ENCODE measurements at places on chromosomes 2 and 18.

DNA sequence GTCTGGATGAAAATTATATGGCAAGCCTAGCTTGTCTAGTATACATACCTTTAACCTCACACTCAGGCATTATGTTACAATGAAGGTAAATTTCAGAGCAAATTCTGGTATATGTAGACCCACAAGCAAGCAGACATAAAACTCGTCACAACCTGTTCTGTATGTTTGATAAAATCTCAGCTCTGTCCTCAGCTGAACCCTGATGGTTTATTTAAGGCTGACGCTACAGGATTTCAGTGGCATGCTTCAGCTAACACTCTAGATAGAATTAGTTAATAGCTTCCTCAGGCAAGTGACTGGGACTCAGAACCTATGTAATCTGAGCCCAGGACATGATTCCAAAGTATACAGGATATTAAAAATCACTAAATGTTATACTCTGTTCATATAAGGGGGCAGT is 68.2 kb upstream of the MC2R start:
- no peak for DNase-seq

- DNase-seq = no peak
Measured at GRCh38 chr2:240412211-240412861, 23.1 kb upstream of the GPC1 start.

DNA sequence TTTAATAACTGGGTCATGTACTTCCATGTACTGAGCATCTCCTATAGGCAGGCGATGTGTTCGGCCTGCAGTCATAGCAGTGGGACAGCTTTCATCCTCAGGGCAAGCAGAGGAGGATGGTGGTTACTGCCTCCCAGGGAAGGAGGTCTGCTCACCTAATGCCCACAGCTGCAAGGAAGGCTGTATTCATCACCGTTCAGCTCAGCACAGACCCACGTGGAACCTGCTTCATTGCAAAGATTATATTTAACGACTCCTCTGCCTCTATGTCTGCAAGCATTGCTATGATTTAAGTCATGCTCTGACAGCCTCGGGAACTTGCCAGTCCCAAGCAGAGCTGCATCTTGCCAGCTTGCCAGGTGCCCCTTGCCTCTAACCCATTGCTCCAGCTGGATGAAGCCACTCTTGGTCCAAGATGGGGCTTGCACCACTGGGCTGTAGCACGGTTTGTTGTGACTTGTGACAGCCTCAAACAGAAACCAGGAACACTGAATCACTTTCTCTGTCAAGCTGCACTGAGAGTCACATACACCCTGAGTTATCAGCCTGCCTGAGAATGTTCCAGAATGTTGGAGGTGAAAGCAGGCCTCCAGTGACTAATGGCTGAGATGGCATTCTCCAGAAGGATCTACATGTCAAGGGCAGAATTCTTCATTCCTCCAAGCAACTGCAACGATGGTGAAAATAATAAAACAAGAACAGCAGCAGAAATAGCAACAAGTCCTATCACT is 651.1 kb upstream of the ID2 start:
- no peak for DNase-seq

DNA sequence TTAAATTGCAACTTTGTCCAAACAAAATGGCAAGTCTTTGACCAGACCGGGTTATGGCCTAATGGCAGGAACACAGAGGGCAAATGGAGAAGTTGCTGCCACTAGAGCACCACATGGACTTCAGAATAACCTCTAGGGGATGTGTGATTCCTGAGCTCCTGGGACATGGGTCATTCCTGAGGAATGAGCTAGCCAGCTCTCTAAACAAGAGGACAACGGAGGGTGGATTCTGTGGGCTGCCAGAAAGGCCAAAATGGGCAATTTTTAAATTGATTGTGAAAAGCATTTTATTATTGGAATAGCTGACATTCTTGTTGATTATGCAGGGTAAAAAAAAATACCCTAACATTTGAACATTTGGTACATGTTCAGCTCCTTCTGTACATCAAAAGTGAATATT is 109.8 kb upstream of the FZD5 start:
- DNase-seq = no peak

- no peak for DNase-seq
Measured at GRCh38 chr2:20491739-20492531, 45.1 kb downstream of the RHOB start.

DNA sequence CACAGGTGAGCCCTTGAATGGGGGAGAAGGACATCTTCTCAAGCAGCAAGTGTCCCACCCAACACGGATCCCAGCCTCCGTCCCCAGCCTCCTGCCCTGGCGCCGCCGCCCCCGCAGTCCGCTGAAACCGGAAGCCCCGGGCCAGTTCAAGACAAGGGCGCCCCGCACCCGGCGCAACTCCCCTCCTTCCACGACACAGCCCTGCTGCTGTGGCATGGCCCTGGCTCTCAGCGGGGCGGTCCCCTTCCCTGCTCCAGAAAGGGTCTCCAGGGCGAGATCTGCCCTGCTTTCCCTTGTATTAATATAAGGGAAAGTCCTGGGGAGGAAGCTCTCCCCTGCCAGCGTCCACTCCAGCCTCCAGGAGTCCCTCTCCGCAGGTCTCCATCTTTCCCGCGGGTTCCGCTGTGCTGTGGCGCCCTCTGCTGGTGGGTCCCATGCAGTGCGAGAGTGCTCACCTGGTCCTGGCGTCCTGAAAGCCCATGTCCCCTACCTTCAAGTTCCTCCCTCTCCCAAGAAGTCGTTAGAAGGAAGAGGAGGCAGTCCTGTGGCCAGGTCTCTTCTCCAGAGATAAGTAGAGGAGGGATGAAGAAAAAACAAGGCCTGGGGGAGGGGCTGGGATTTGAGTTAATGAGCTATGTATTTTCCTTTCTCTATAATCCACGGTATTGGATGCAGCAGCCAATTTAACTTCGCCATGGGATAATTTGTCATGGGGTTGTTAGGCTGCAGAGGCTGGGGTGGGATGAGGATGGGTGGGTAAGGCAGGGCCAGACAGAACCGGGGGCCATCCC is 176.0 kb downstream of the SMAD2 start:
- peak; percentile 74 for DNase-seq

- no peak for DNase-seq
Measured at GRCh38 chr2:39803839-39804238, 24.8 kb upstream of the THUMPD2 start.

- no peak for DNase-seq
Measured at GRCh38 chr2:64678771-64679590, 25.3 kb upstream of the SERTAD2 start.

- DNase-seq = no peak
Measured at GRCh38 chr2:236209996-236210395, 41.8 kb upstream of the GBX2 start.

DNA sequence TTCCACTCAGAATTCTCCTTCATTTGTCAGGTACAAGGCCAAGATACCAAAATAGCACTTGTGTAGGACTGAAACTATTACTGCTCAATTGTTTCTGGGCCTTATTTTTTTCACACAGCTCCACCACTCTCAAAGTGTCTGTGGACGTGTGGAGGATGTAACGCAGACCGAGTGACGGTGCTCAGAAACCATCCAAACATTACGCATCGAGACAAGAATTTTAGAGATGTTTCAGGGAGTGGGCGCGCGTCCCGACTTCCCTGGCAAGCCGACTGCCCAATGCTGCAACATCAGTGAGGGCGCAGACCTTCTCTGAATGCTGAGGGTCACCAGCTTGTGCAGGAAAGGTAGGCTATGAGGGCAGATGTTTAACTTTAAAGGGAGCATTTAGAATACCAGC is 108.4 kb downstream of the GATA6 start:
- no peak for DNase-seq

DNA sequence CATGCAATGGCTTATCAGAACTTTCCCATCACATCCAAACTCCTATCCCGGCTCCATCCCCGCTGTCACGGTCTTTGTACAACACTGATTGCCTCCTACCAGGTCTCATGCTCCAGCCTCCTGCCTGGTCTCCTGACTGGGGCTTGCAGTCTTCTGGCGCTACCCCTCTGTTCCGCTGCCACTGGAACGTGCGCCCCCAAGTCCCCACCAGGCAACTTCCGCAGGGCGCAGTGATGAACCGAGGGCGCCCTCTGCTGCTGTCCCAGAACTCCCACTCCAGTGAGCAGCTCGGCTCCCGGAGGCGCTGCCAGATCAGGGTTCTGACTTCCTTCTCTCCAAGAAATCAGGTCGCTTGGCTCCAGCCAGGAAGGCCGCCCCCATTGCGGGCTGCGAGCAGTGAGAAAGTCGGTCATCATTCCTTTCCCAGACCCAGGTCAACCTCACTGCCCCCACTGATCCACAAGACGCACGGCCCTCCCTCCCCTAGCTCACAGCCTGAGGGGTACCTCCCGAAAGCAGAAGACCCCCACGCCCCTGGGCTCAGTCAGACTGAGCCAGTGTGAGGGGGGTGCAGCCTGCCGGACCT is 43.9 kb upstream of the RAB11FIP5 start:
- DNase-seq = peak; percentile 38

- no peak for DNase-seq
Measured at GRCh38 chr2:190459881-190460280, 51.7 kb downstream of the MFSD6 start.

DNA sequence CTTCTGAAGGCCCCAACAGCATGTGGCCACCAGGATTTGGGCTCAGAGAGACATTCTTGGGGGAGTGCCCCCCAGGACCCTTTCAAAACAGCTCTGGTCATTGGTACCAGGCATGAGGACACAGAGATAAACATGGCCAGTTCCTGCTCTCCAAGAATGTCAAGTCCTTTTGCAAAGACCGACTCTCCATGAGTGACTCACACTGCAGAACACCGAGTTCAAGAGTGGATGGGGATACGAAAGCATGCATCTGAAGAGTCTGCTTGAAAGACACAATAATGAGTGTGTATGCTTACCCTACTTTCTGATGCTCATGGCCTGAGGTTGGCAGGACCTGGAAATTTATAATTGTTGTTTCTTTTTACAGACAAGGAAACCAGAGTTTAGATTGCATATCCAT is 450.6 kb downstream of the TSN start:
- DNase-seq = no peak

GRCh38 chr2:74226648-74227213 is 28.3 kb downstream of the MTHFD2 start:
- DNase-seq = no peak

DNA sequence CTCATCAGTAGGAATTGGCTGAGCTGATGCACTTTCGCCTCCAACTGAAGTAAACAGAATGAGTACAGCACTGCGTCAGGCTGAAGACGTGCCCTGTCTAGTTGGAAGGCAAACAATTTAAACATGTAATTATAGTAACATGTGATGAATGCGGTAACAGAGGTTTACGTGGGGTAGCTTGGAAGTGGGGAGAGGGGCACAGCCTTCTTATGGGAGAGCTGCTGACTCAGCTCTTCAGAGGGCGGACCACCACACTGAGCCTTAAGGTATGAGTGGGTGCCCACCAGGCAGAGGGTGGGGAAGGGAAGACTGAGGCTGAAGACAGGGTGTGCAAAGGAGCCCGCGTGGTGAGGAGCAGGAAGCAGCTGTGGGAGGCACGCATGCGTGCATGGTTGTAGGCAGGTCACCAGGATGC is 6.2 kb upstream of the EHD3 start:
- no peak for DNase-seq

DNA sequence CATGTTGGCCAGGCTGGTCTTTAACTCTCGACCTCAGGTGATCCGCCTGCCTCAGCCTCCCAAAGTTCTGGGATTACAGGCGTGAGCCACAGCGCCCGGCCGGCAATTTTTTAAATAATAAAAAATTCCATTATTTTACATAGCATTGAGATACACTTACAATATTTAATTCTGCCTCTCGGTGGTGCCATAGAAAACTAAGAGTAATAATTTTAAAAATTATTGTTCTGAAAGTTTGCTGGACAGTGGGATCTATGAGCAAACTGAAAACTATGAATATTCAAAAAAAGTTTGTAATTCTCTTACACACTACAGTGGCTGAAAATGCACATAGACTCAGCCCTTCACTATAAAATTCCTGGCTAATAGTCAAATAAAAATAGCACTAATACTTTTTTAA is 90.9 kb upstream of the STON1 start:
- no peak for DNase-seq

GRCh38 chr2:172090044-172090961 is 5.0 kb downstream of the DLX1 start:
- peak; percentile 22 for DNase-seq

DNA sequence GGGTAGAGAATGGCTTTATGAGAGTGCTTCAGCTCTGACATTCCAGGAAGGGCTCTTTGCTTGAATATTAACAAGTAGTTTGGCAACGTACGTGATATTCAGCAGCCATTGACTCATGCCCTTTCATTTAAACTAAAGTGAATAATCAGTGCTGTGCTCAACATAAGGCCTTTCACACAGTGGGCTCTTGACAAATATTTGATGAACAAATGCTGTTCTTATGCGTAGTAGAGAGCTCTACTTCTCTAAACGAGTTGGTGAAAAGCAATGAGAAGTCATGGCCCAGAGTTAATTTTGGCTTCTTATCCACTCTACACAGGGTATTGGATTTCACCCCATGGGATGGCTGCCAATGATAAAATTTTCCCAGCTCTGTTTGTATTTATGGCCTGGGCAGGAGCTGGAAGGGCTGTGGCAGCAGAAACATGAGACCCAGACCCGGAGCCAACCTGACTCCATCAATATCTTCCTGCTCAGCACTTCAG is 338.9 kb downstream of the CCDC85A start:
- DNase-seq = no peak

DNA sequence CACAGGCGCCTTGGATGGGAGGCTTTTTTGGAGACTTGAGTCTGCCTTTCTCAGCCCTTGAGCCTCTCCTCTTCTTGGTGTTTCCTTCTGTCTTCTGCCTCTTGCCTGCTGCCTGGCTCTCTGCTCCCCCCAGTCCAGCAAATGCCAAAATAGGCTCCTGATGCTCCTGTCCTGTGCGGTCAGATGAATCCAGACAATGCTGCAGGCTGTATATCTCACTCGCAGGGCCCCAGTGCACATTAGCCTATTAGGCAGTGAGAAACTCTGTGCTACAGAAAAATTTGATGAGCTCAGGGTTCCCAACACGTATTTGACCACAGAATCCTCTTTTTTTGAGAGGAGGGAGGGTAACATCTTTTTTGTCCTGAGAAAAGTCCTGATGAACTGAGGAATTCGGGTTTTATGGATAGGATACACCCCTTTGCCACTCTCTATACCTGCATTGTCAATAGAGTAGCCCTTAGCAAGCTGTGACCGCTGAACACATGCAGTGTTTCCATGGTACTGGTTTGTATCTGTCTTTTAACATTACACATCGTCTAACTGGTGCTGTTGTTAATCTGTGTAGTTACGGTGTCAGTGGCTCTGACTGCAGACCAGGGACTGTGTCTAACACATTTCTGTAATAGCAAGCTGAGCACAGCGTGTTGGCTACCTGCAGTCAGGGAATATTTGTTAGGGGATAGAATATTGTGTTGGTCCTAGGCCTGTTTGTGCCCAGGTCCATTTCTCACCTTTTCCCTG is 50.8 kb downstream of the FAM228A start:
- DNase-seq = no peak

GRCh38 chr2:241980193-241980592 is 110.7 kb downstream of the RTP5 start:
- DNase-seq = no peak
